ENCODE measurements at places on chromosomes 6 and 20.

GRCh38 chr20:41029150-41029901 is 704 bp downstream of the TOP1 start:
- DNase-seq, result peak; percentile 46

DNA sequence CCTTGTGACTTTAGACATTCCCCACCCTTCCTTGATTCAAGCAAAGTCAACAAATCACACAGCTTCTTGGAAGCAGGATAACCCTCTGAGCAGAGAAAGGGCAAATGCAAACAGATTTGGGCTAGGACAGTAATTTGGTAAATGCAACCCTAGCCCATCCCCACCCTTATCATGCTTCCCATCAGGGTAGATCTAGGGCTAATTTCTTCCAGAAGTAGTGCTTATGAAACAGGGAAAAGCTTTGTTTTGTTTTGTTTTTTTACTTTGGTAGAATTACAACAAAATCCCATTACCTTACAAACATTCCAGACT is 525.1 kb upstream of the NOX3 start:
- DNase-seq, result no peak

DNA sequence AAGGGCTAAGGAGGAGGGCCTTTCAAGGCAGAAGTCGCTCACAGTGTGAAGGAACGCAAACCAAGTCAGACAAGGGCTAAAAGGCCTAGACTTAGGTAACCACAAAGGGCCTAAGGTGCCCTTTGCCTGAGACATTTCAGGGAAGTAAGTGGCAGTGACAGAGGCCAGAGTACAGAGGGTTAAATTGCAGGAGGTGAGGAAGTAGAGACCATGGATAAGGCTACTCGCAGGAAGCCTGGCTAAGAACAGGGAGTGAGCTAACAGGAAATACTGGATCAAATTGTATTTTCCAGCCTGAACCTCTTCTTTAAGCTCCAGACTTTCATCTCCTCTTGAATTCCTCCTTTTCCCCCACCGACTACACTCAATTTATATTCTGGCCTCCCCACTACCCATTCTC is 16.6 kb downstream of the ZHX3 start:
- no peak for DNase-seq

DNA sequence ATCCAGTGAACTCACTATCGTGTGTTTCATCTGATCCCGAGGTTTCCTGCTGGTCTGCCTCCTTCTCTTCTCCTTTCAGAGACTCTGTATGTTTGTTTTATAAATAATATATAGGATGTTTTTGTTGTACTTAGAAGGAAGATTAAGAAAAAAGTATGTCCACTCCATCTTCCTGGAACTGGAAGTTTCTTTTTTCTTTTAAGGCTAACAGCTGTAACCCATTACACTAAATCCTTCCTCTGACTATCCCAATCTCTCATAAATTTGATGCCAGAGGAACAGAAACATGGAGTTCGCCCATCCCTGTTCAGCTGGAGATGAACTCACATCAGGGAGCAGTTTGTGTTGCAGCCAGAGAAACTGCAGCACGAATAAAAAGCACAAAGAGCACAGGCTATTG is 20.7 kb downstream of the RIPK1 start:
- DNase-seq, result no peak

Measured in SW 1271 (cell line).